ENCODE measurements at places on chromosomes 1 and 21.

GRCh38 chr1:100423832-100424337, 71.6 kb downstream of the CDC14A start:
- no peak for DNase-seq

DNA sequence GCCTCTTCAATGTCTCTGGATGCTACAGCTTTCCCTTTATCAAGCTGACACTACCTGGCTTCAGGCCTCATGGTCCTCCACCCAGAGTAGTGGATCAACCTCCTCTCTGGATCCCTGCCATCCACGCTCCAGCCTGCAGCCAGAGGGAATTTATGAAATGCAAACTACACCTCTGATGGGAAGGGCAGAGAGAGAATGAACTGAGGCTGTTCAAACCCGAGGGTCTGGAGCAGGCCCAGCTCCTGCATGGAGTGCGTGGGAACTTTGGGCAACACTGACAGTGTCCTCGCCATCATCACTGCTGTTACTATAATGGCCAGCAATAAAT, 157.8 kb downstream of the TRABD2B start:
- no peak for DNase-seq

DNA sequence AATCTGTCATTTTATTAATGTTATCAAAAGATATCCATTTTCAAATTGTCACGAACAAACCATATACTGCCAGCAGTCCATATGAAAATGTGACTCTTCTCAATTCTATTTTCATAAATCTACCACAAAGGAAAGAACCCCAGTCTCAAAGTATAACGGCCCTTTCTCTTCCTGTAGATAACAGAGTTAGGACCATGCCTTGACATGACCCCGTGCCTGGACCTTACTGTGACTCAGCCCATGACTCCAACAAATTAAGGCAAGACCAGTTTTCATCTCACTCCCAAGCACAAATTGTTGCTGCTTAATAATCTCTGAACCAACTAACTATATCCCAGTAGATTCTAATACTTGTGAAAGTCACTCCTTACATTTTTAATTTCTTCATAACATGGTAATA, 124.4 kb upstream of the NFIA start:
- no peak for DNase-seq

DNA sequence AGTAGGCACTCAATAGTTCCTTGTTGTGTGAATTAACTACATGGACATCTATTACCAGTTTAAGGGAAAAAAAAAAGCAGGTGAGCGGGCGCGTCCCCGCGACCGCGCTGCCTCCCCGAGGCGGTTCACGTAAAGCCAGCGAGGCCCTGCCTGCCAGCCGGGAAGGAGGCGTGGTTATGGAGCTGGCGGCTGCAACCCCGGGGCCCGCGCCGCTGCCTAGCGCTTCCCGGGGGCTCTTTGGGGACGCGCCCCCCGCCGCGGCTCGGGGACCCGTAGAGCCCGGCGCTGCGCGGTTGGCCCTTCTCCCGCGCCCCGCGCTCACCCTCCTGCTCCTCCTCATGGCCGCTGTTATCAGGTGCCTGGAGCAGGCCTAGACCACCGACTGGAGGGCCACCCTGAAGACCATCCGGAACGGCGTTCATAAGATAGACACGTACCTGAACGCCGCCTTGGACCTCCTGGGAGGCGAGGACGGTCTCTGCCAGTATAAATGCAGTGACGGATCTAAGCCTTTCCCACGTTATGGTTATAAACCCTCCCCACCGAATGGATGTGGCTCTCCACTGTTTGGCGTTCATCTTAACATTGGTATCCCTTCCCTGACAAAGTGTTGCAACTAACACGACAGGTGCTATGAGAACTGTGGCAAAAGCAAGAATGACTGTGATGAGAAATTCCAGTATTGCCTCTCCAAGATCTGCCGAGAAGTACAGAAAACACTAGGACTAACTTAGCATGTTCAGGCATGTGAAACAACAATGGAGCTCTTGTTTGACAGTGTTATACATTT, 2.6 kb upstream of the CC2D1B start:
- DNase-seq: no peak

DNA sequence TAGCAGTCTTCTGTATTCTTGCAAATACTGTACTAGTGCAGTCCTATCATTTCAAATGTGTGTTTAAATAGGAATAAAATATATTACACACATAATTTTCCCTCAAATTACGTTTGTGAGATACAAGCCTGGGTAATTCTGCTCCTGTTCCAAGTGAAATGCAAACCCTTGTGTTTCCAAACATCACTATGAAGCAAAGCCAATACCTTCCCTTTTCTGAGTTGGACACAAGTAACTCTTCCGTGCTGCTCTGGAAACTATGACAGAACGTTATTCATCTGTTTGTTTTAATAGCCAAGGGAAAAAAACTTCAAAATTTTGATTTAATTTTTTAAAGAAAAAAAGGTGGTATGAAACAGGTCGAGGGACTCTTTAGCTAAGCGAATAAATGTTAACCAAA, 73.7 kb upstream of the UBE2U start:
- DNase-seq: no peak

DNA sequence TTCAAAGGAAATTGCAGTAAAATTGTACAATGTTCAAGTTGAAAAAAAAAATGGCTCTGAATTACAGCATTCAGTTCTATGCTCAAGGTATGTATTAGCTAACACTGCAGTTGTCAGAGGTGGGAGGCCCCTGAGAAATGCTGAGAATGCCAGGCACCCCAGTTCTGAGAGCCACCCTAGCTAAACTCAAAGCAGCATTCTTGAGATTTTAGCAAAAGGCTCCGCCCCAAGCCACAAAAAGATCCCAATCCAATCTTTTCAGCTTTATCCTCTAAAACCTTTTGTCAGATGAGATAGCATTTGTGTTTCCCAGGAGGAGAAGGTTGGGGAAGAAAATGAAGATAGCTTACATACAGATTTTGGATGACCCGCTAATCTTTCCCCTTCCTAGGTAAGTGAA, 68.8 kb downstream of the SMYD2 start:
- no peak for DNase-seq

DNA sequence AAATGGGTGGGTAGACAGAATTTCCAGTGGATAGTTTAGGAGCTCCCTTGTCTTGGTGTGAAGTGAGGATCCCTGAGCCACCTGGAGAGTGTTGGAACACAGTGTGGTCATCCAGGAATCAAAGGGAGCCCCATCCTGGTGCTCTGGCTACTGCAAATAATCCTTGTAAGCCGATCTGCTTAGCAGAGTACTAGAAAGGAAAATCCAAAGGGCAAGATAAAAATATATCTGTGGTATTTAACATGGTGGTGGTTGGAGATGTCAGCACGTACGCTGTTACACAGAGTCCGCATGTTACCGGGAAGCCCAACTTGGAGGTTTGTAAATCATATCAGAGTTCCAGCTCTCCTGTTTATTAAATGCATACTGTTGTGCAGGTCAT, 39.0 kb downstream of the VANGL1 start:
- no peak for DNase-seq

DNA sequence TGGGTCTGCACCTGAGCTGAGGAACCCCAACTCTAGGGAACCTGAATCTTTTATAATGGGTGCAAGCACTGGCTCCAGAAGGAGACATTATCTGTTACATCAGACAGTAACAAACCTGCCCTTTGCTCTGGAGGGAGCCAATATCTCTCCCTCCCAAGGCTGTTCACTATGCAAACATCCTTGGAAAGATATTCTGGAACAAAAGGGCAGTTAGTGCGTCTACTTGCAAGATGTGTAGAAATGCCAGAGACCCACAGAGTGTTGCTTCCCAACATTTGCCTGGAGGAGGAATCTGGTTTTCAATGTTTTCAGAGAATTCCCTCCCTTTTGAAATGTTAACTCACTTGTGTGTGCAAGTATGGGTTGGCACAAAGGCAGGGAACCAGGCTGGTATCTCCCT, 31.9 kb downstream of the UMODL1 start:
- DNase-seq: no peak

GRCh38 chr1:214209260-214209808, 71.6 kb upstream of the SMYD2 start:
- no peak for DNase-seq

- no peak for DNase-seq
These were observed 91.2 kb downstream of the SLC45A1 start for GRCh38 chr1:8409106-8409505.

DNA sequence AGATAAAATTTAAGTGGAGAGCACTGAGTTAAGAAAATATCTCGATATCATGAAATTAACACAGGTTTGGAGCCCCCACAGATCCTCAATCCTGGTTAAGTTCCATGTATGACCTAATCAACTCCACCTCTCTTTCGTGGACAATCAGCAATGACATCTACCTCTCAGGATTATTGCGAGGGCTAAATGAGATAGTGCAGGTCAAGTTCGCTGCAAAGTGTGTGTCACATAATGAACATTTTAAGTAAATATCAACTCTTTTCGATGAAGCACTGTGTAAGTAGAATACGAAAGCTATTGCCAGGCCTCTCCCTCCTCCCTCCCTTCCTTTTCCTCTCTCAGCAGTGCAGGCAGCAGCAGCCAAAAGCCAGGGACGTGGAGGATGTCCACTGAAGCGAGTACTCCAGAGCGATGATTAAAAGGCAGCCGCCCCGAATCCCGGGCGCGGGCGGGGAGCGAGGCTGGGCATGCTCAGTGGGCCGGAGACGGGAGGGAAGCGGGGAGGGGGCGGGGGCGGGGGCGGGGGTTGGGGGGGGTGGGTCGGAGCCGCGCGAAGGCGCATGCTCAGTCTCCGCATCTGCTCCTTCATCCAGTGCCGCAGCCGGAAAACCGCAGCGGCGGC, at the start of gene CAMSAP2:
Gene CAMSAP2, plus strand, starts transcription at position 567 of the 622 bp plus-strand sequence. CDS start 935 bp downstream, outside the sequence.
- DNase-seq: peak; percentile 81

GRCh38 chr1:185666582-185666981, 67.6 kb upstream of the HMCN1 start:
- DNase-seq: no peak

Measured in GM04504 (cell line).